ENCODE measurements at places on chromosomes 16 and 17. TPM values are rescaled to one million over a fixed set of nuclear protein-coding genes. Genes with fewer than 3 reads are reported as not detected.

- H3K27ac ChIP-seq, result no peak overlapping the region
- DNase-seq, result peak; percentile 88
- peaks cover 16% of the 10 kb centered on the region for H3K4me1 ChIP-seq
Observed at GRCh38 chr17:44385287-44386181, 3.9 kb downstream of the ITGA2B start.

DNA sequence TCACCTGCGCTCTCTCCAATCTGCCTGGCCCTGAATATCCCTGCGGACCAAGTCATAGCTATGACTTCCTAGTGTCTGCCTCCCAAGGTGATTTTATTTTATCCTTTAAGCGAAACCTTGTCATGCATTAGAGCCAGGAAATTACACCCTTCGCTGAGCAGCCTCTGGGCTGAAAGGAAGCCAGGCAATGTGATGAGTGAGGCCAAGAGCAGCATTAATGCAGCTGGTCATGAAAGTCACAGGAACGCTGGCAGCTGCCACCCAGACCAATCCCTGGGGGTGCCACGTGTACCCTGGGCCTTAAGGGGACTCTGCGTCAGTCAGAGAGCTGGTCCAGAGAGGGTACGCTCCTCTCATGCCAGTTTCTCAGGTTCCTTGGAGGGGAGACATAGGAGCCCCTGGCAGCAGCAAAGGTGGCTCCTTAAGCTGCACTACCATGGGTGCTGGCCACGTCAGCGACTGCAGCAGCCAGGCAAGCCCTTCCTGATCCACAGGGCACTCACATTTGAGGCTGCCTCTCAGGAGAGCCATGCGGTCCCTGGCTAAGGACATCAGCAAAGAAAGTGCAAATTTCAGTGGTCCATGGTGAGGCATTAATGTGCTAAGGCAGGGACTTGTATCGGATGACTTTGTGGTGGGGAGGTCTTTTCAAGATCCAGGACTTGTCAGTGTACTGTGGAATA lies 42.7 kb upstream of the WSCD1 start:
- peaks cover 8% of the 10 kb centered on the region for H3K27me3 ChIP-seq
- H3K4me1 ChIP-seq, result no peaks in the 10 kb centered on the region
- H3K36me3 ChIP-seq, result no peaks in the 10 kb centered on the region
- H3K4me3 ChIP-seq, result no peak overlapping the region
- no peak overlapping the region for H3K27ac ChIP-seq

- no peaks in the 10 kb centered on the region for H3K27me3 ChIP-seq
- H3K4me1 ChIP-seq, result no peaks in the 10 kb centered on the region
- no peak overlapping the region for H3K4me3 ChIP-seq
- no peak overlapping the region for H3K27ac ChIP-seq
Observed at GRCh38 chr16:59356709-59357108, 622.6 kb upstream of the GOT2 start.

GRCh38 chr17:79393358-79394052 lies 217.3 kb downstream of the RBFOX3 start:
- H3K27me3 ChIP-seq, result peaks cover 91% of the 10 kb centered on the region
- H3K4me1 ChIP-seq, result no peaks in the 10 kb centered on the region
- H3K36me3 ChIP-seq, result no peaks in the 10 kb centered on the region
- H3K27ac ChIP-seq, result no peak overlapping the region
- peak; percentile 81 for DNase-seq

- no peaks in the 10 kb centered on the region for H3K36me3 ChIP-seq
- no peaks in the 10 kb centered on the region for H3K4me1 ChIP-seq
- no peak for DNase-seq
- H3K27ac ChIP-seq, result no peak overlapping the region
Observed at GRCh38 chr17:28493460-28493859, 12.7 kb upstream of the FOXN1 start.

- no peak overlapping the region for H3K4me3 ChIP-seq
- peaks cover 9% of the 10 kb centered on the region for H3K4me1 ChIP-seq
- no peak for DNase-seq
Observed at GRCh38 chr16:55436587-55436986, 42.4 kb upstream of the MMP2 start.

DNA sequence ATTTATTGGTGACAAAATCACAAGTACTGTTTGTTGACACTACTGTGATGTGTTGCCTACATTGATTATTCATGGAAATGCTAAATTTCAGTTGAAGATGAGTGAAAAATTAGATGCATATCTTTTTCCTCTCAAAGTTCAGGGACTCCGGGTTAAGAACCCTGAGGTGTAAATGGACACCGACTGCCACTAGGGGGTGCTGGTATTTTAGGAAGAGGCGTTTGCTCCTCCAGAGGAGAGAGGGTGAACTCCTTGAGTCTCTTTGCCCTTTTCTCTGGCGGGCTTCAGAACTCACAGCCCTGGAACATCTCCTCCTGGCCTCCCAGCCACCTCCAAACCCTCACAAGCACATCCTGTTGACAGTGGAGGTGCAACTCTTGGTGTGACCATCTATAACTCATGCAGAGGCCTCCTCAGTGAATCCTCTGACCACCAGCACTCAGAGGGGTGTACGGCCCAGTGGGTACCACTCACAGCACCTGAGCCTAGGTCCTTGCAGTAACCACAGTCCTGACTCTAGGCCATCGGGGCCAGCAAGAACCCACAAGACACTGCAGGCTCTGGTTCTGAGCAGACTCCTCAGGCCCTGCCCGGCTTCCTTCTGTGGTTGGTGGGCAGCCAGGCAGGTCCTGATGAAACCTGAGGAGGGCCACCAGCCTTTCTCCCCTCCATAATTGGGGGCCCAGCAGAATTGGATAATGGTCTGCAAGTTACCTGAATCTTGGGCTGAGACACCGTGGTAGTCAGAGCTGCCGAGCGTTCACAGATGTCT lies 26.2 kb upstream of the PIK3R5 start:
- no peak overlapping the region for H3K4me3 ChIP-seq
- H3K4me1 ChIP-seq, result no peaks in the 10 kb centered on the region
- peaks cover 7% of the 10 kb centered on the region for H3K27me3 ChIP-seq
- no peaks in the 10 kb centered on the region for H3K36me3 ChIP-seq
- H3K27ac ChIP-seq, result no peak overlapping the region

- no peak overlapping the region for H3K27ac ChIP-seq
- H3K36me3 ChIP-seq, result no peaks in the 10 kb centered on the region
- H3K4me1 ChIP-seq, result peaks cover 3% of the 10 kb centered on the region
- no peaks in the 10 kb centered on the region for H3K27me3 ChIP-seq
Observed at GRCh38 chr16:27174798-27175197, 28.5 kb upstream of the KDM8 start.

Gene DHRS7C
- total RNA-seq, result not detected

Gene RBFOX1
- total RNA-seq, result not detected

Gene NUFIP2
- total RNA-seq, result 66.2 TPM

Gene TPPP3
- total RNA-seq, result 123 TPM

Gene NSF
- 52.7 TPM for total RNA-seq

Gene VASN
- total RNA-seq, result 17.4 TPM

Gene NLGN2
- 9.5 TPM for total RNA-seq

Gene TEX19
- not detected for total RNA-seq

Gene TAC4
- not detected for total RNA-seq

All from lower lobe of right lung (tissue), 2 donors.